ENCODE measurements at places on chromosomes 5 and 9.

- no peak for DNase-seq
These were observed 55.2 kb upstream of the AFAP1L1 start for GRCh38 chr5:149216496-149216895.

DNA sequence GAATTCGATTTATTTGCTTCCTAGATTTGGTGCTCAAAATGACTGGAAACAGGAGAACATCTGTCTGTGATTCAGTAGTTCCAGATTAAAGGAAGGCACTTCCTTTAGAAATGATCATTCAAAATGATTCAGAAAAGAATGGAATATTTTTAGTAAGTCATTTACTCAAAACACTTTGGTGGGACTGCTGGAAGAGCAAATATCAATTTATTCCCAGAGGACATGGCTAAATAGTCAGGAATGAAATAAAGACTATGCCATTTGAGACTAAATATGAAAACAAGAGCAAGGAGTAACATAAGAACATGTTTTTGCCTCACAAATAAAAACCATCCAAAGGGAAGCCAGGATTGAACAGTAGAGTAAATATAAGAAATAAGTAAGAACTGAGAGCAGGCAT lies 138.6 kb upstream of the RASA1 start:
- peak; percentile 13 for DNase-seq

- no peak for DNase-seq
These were observed 107.7 kb downstream of the LIFR start for GRCh38 chr5:38448568-38449350.

GRCh38 chr5:105146867-105147266 lies 1584.3 kb upstream of the NUDT12 start:
- no peak for DNase-seq

GRCh38 chr5:54663866-54664265 lies 146.3 kb downstream of the SNX18 start:
- peak; percentile 91 for DNase-seq

- no peak for DNase-seq
These were observed 97.9 kb upstream of the PCSK1 start for GRCh38 chr5:96530901-96531300.

GRCh38 chr5:58018016-58018415 lies 441.9 kb downstream of the PLK2 start:
- no peak for DNase-seq

GRCh38 chr5:79062436-79062835 lies 7.0 kb downstream of the DMGDH start:
- no peak for DNase-seq

DNA sequence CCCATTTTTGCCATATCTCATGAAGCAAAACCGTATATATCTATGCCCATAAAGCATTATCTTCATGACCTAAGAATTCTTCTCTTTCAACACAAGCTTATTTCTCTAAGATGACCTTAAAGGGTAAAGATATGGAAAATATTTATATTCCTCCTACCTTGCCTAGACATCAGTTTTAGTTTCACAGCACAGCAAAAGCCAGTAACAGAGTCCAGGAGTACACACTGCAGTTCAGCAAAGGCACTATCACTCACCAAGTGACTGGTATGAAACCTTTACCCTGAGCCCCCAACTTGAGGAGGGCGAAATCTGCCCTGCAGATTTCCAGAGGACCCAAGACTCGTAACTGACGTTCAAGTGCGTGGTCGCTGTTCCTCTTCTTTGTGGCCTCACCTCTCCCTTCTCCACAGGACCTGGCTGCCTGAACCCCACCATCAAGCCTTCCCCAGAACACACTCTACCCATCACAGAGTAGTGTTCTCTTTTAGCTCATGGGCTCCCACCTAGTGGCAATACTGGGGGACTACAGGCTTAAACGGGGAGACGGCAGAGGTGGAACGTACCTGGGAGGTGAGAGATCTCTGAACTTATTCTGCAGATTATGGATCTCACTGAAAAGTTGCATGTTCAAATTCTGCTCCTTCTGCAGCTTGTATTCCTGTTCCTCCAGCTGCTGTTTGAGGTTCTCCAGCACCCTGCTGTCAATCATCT lies 141.0 kb downstream of the CDK5RAP2 start:
- DNase-seq: no peak
